ENCODE measurements at places on chromosomes 12 and 14. TPM values are rescaled to one million over a fixed set of nuclear protein-coding genes. Genes with fewer than 3 reads are reported as not detected.

GRCh38 chr14:97644365-97644764 lies 847.2 kb downstream of the VRK1 start:
- DNase-seq, result no peak

The CLEC1A gene
- total RNA-seq, result not detected

- DNase-seq, result no peak
Observed at GRCh38 chr14:81653626-81654025, 120.0 kb upstream of the SEL1L start.

The RTL1 gene
- not detected for total RNA-seq

The LRRC74A gene
- not detected for total RNA-seq

DNA sequence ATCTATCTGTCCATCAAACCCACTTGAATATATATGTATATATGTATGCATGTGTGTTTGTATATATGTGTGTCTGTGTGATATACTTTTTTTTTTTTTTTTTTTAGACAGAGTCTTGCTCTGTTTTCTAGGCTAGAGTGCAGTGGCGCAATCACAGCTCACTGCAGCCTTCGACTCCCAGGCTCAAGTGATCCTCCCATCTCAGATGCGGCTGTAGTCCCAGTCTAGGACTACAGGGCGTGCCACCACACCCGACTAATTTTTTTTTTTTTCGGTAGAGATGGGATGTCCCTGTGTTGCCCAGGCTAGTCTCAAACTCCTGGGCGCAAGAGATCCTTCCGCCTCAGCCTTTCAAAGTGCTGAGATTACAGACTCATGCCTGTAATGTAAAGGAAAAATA lies 13.0 kb upstream of the APOBEC1 start:
- no peak for DNase-seq

DNA sequence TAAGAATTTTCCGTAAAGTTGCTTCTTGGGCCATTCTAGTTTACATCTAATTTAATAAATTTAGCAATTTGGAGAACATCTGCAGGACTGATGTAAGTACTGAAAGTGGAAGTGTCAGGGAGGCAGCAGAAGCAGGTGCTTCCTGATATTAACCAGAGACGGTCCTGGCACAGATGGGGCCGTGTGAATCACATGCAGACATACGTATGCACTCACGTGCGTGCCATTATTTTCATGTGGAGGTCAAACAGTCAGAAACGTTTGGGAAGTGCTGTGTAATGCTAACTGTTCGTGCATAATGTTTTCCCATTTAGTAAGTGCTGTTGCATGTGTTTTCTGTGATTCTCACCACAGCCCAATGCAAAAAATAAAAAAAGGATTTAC lies 87.8 kb upstream of the DYNC1H1 start:
- DNase-seq, result no peak

The TOMM20L gene
- not detected for total RNA-seq

DNA sequence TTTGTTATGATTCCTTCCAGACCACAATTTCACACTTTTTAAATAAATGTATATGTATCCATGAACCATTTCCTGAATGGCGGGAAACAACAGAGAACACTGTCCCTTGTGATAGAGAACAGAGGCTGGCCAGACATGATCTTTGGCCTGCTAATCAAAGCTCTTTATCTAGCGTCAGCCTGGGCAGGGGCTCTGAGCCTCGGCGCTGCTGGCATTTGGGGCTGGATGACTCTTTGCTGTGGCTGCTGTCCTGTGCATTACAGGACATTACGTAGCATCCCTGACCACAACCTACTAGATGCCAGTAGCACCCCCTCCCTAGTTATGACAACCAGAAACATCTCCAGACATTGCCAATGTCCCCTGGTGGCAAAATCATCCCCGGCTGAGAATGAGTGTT lies 77.7 kb downstream of the DNAH10 start:
- DNase-seq, result no peak

- DNase-seq, result no peak
Observed at GRCh38 chr12:124481772-124482566, 85.4 kb downstream of the NCOR2 start.

The KIF26A gene
- total RNA-seq, result 2.0 TPM

The SLC6A12 gene
- total RNA-seq, result not detected

The DBX2 gene
- not detected for total RNA-seq

GRCh38 chr14:75711105-75711795 lies 50.2 kb downstream of the TTLL5 start:
- DNase-seq, result peak; percentile 2

DNA sequence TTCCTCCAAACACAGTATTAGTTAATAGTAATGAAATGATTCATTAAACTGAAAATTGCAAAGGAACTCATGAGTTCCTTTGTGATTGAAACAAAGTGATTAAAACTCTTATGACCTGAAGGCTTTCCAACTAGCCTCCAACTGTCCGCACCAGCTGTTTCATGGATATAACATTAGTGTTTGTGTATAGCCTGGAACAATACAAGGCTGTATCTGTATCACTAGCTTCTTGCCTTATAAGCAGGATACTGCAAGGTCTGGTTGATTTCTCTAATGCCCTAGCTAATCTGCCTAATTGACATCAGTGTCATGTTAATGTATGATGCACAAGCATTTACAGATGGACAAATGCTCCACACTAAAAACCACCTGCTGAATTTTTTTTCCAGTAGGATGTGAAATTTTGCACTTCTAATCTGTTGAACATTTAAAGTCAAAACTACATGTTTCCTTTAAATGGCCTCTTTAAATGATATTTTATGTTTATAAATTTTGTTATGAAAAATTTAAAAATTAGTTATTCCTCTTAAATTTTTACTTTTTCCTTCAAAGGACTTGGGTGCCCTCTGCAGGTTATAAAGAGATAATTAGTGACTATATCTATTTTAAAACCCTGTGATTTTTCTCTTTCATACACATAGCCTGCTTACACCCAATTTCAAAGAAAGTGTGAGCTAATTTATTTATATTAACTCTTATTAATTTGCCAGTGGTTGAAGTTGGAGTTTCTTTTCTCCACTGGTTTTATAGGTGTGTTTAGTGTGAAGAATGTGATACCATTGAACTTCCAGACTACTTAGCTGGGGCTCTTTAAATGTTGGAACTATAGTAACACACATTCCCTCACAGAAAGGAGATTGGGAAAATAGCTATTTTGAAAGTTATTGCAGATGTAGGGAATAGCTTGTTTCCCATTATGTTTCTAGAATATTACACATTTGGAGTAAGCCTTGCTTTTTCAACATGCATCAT lies 25.4 kb downstream of the AP5M1 start:
- no peak for DNase-seq

DNA sequence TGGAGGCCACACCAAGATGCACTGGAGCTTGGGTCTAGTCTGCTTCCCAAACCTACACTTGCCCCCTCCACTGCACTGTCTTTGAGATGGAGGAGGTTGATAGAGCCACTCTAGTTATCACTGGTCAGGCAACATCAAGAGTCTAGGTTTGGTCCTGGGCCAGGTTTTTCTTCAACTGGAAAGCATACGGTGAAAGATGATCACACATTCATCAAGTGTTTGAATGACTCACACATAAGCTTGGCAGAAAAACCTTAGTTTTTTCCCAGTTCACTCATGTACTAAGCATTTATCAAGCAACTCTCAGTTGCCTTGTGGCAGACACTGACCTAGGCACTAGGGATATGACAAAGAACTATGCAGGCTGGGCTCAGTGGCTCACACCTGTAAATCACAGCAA lies 84.5 kb downstream of the PLEKHG3 start:
- peak; percentile 82 for DNase-seq

DNA sequence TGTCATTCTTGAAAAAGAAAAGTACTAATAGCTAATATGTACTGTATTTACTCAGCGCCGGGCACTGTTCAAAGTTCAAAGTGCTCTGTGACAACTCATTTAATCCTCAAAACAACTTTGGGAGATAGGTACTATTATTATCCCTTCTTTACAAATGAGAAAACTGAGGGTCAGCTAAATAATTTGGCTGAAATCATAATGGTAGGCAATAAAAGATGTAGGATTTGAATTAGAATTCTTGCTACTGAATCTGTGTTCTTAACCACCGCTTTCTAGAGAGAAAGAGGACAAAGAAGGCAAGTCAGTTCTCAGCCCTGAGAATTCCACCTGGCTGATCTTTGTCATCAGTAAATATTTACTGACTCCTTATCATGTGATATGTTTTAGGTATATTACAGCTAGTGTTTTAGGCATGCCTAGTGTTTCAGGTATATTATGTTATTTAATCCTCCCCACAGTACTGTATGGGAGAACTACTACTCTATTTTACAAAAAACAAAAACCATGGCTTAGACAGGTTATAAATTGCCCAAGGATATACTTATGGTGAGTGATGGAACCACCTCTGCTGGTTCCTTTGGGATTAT lies 205.7 kb upstream of the GZMB start:
- DNase-seq, result no peak

DNA sequence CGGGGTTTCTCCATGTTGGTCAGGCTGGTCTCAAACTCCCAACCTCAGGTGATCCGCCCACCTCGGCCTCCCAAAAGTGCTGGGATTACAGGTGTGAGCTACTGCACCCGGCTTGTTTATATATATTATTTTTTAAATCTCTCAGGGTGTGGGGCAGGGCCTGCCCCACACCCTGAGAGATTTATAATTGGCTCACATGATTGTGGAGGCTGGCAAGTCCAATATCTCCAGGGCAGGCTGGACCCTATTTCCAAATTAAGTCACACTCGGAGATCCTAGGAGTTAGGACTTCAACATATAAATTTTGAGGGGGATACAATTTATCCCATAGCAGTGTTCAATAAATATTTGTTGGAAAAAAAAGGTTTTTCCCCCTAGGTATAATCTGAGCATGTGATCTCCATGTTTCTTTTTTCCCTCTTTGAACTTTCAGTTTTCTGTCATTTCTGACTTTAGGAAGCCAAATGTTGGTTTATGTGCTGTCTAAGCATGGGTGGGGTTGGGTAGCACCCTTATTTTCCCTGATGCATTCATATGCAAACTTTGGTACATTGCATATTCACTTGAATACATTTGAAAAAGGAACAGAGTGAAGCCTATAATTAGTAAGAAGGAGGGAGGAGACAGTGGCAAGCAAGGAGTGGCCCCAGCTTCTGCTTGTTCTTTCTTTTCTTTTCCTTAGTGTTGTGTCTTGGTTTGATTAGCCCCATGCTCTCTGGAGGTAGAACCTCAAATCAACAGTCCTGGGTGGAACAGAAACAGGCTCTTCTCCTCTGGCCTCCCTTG lies 8.7 kb upstream of the A2ML1 start:
- no peak for DNase-seq

DNA sequence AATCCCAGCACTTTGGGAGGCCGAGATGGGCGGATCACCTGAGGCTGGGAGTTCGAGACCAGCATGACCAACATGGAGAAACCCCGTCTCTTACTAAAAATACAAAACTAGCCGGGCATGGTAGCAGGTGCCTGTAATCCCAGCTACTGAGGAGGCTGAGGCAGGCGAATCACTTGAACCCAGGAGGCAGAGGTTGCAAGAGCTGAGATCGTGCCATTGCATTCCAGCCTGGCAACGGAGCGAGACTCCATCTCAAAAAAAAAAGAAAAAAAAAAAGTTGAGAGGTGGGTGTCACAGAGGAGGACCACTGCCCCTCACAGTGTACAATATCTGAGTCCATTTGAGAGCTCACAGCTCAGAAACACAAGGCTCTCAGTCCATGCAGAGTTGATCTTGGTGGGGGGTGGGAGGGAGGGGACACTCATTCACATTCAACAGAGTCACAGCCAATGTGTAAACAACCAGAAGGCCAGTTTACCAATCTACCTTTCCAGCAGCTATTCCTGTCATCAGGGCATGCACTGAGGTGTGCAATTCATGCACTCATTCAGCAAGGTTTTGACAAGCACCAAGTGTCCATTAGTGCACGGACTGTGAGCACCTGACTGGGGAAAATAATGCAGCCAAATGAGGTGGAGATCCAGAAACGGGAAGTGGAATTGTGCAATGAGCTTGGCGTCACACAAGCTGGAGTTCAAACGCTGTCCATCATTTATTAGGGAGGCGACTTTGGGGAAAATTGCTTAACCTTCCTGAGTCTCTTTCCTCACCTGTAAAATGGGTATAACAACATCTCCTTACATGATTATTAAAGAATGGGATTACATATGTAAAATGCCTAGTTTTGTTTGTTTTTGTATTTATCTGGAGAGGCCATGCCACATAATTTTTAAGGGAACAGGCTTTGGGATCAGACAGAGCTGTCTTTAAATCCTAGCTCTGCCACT lies 4.4 kb upstream of the EIF5 start:
- DNase-seq, result peak; percentile 27

GRCh38 chr12:127149226-127149964 lies 1117.6 kb upstream of the TMEM132C start:
- no peak for DNase-seq

The HOXC12 gene
- 4.4 TPM for total RNA-seq

GRCh38 chr14:76844223-76844622 lies 18.0 kb downstream of the LRRC74A start:
- no peak for DNase-seq

DNA sequence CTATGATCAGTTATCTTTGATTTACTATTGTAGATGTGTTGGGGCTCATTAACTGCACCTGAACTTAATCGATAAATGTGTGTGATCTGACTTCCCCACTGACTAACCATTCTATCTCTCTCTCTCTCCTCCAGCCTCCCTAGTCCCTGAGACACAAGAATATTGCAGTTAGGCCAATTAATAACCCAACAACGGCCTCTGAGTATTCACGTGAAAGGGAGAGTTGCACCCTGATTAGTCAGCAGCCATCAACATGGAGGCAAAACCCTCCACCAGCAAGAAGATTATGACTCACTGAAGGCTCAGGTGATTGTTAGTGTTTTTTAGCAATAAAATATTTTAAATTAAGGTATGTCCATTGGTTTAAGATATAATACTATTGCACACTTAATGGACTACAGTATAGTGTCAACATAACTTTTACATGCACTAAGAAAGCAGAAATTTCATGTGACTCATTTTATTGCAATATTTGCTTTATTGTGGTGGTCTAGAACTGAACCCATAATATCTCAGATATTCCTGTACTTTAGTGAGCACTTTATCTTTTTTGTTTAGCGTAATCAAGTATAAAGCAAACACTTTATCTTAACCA lies 77.1 kb upstream of the PTGDR start:
- no peak for DNase-seq

- DNase-seq, result no peak
Observed at GRCh38 chr14:21352587-21352986, 31.2 kb downstream of the SUPT16H start.

- DNase-seq, result no peak
Observed at GRCh38 chr12:67161322-67161918, 107.7 kb upstream of the CAND1 start.

DNA sequence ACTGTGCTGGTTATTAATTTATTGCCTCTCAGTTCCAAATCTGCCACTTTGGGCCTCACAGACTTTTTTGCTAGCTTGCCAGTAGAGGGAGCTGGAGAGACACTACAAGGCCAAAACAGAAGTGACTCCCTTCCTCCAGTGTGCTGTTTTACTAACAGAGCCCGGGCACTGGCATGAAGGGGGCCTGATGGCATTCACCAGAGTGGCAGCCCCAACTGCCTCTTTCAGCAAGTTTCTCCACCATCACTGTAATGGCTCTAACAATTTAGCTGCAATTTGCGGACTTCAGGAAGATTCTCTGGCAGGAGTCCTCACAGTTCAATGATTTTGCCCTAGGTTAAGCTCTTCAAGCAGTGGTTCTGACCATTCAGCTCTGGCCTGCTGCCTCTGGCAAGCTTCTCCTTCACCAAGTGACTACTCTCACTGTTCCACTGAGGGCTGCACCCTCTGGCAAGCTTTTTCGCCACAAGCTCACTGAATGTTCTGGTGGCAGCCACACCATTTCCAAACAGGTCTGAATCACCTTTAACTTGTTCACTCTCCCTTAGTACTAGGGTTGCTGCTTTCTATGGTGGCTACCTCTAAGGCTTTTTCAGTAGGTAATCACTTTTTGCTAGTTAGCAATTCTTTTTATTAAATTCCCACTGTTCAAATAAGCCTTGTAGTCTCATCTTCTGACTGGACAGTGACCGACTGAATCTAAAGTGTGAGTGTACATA lies 104.9 kb downstream of the ZC3H14 start:
- DNase-seq, result peak; percentile 31

- no peak for DNase-seq
Observed at GRCh38 chr12:125201090-125201489, 135.9 kb downstream of the AACS start.
